ENCODE measurements at places on chromosomes 13 and 19.

- no peak for DNase-seq
These were observed 130.4 kb downstream of the DPF1 start for GRCh38 chr19:38093587-38093986.

DNA sequence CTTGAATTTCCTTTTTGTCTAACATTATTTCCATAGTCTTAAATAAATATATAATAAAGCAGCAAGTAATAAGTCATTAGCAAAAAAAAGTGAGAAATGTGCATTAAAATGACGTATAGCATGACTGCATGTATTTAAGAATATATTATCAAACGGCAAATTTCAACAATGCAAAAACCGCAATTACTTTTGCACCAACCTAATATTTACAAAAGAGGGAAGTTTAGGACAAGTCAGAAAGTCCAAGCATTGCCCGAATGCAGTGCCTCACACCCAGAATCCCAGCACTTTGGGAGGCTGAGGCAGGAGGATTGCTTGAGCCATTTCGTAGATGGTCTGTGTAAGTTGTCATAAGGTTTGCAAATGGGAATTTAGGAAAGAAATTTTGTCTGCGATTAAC, 10.2 kb upstream of the NAXD start:
- no peak for DNase-seq

GRCh38 chr19:2484178-2484937, 8.4 kb downstream of the GADD45B start:
- no peak for DNase-seq

DNA sequence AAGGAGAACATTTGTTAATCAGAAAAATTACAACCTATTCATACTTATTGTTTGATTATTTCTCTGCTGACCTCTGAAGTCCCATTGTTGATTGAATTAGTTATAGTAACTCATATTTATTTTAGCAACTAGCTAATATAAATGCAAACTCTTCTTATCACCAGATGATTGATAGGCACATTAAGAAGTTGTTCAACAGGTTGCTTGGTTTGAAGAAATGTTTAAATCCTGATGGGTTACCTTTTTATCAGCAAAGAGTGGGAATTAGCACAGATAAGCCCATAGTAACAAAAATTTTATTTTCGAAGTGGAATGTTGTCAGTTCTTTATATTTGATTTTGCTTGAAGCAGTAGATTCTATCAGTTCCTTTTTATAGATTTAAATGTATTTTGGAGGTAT, 44.4 kb downstream of the KLF5 start:
- DNase-seq = no peak

- DNase-seq = no peak
These were observed 58.5 kb downstream of the SPATA13 start for GRCh38 chr13:24218977-24219376.

- peak; percentile 24 for DNase-seq
These were observed 11.2 kb downstream of the SLC1A5 start for GRCh38 chr19:46776927-46777911.

- DNase-seq = no peak
These were observed 5.2 kb downstream of the KLK13 start for GRCh38 chr19:51059715-51060114.

DNA sequence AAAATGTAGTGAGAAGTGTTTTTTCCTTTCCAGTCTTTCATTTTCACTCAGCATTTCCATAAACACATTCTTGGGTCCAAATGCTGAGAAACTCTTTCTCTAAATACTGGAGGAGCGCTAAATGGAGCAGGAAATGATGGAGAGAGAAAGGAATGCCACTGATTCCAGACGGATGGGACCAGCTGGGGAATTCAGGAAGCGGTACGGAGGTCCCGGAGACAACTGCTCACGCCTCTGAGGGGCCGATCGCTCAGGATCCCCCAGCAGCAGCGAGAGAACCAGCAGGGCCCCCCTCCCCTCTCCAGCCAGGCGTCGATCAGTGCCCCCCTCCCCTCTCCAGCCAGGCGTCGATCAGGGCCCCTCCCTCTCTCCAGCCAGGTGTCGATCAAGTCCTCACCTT, 13.2 kb downstream of the RASA3 start:
- no peak for DNase-seq

GRCh38 chr13:110334841-110335490, 27.9 kb downstream of the COL4A2 start:
- DNase-seq = no peak

DNA sequence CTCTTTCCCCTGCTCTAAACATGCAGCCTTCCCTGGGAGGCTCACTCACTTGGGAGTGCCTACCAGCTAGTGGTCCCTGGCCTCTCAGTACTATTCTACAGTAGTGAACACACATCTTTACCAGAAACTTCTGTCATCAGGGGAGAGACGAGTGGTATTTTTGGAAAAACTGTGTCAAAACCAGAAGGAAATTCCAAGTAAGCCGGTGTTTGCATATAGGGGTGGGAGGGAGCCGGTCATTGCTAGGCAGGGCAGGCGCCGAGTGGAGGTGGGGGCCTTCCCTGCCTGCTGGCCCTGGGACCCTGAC, 7.0 kb downstream of the RPS9 start:
- DNase-seq = no peak

- no peak for DNase-seq
These were observed 62.6 kb downstream of the LACC1 start for GRCh38 chr13:43942286-43942685.

DNA sequence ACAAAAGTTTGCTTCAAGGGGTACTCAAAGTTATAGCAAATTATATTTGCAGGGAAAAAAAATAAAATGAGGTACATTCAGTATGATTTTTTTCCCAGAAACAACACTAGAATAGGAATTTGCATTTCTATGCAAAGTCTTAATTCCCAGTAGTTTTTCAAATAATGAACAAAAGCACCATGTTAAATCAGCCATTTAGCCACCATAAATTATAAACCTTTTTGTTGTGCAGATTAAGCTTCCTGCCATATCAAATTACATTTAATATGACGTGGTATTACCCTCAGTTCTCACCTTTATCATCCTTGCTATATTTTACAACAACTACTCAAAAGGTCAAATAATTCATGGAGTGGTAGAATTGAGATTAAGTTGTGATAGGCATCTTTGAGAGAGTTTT, 136.6 kb upstream of the FRY start:
- DNase-seq = no peak

GRCh38 chr19:6797646-6798045, 25.1 kb downstream of the VAV1 start:
- DNase-seq = no peak

GRCh38 chr13:46577696-46578589, 25.0 kb downstream of the LRCH1 start:
- no peak for DNase-seq

DNA sequence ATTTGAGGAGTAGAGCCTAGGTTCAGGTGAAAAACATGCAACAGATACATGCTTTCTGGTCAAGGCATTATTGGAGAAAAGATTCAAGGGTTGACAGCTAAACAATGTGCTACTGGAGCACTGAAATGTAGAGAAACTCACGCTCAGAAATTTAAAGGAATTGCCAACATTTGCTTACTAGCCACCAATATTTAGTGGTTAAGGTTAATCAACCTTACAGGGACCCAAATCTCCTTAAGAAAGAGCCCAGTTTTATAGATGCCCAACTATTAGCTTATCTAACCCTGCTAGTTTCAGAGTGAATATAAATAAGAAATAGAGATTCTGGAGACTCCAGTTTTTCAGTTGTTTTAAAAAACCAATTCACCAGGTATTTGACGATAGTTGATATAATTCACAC, 203.6 kb downstream of the DACH1 start:
- DNase-seq = no peak

- no peak for DNase-seq
These were observed 34.8 kb downstream of the IL12RB1 start for GRCh38 chr19:18051887-18052286.

DNA sequence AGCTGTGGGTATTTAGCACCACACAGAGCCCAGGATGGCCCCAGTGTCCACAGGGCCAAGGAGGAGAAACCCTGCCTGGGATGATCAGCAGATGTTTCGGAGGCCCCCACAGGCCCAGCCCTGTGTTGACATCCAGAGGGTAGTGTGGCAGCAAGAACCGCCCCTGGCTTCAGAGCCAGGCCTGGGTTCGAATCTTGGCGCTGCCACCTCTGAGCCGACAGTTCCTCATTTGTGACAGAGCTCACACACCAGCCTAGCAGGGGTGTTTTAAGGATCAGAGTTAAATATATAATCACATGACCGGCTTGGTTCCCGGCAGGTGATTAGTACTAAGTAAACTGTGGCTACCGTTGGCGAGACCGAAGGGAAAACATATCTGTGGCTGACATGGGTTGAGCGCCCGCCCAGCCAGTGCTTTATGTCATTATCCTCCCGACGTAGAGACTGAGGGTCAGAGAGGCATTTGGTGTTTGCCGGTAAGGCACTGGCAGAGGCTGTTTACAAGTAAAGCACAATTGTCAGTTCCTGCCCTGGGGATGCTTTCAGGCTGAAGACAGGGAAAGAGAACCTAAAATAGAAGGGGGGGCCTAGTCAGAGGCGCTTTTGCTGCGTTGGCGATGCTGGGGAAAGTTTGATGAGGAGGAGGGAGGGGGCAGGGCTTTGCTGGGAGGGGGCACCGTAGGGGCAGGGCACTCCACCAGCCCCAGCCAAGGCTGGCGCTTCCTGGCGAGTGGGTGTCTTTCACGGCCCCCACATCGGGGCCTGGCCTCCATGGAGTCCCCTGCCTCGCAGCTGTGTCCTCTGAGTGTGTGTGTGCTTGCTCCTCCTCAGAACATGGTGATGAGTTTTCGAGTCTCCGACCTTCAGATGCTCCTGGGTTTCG, 4.8 kb downstream of the PIAS4 start:
- DNase-seq = no peak

GRCh38 chr19:15249972-15250639, 17.9 kb upstream of the EPHX3 start:
- no peak for DNase-seq

- DNase-seq = no peak
These were observed 48.8 kb upstream of the INTS6 start for GRCh38 chr13:51501592-51502152.

- DNase-seq = peak; percentile 71
These were observed 97.3 kb downstream of the AKAP11 start for GRCh38 chr13:42369071-42369797.

GRCh38 chr19:1457031-1457739, 7.3 kb downstream of the APC2 start:
- DNase-seq = no peak

GRCh38 chr19:42270346-42271044, 1.4 kb downstream of the CIC start:
- DNase-seq = peak; percentile 80

DNA sequence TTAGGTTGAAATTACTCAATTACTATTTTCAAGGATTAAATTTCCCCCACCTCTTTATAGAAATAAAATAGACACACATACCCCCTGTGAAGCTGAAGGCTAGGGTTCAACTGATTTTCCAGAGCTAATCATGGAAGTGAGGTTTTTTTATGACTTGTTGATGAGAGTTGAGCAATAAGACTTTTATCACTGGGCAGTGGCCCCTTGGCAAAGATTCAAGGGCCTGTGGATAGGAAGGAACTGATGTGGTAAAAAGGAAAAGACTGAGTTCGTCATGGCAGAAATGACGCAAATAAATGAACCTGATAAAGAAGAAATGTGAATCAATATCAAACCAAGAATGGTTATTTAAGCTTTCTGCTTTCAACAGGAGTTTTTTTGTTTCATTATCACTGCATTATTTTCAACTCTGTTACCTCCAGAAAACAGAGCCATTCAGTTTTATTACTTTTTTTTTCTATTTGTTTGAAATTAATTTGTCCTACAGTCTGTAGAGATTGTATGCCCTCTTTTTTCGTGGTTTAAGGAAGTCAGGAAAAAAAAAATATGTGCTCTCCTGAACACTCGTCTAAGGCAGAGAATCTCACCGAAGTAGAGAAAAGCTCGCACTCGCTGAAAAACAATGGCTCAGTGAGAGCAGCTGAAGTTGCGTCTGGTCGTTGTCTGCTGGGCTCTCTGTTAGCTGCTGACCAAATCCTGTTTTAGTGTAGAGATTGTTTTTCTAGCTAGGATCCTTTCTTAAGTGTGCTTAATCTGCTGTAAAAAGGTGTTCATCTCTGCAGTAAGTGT, 38.9 kb downstream of the STOML3 start:
- DNase-seq = peak; percentile 3

- DNase-seq = peak; percentile 70
These were observed 6.3 kb downstream of the ERICH4 start for GRCh38 chr19:41449079-41449864.

DNA sequence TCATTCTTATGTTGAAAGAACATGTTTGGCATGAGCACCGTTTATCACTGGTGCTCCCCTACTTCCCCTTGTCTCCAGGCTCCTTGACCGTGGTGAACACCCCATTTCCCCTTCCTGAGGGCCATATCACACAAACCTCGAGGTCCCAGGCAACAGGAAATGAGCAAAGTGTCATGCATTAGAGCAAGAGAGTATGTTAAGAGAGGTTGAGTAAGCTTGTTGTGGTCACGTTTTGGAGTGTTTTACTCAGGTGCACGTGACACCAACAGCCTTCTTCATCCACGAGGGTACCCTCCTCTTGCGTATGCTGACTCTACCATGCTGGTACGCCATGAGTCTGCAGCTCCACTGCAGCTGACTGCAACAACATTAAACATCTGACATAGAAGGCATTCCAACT, 482.2 kb upstream of the NBEA start:
- DNase-seq = no peak

DNA sequence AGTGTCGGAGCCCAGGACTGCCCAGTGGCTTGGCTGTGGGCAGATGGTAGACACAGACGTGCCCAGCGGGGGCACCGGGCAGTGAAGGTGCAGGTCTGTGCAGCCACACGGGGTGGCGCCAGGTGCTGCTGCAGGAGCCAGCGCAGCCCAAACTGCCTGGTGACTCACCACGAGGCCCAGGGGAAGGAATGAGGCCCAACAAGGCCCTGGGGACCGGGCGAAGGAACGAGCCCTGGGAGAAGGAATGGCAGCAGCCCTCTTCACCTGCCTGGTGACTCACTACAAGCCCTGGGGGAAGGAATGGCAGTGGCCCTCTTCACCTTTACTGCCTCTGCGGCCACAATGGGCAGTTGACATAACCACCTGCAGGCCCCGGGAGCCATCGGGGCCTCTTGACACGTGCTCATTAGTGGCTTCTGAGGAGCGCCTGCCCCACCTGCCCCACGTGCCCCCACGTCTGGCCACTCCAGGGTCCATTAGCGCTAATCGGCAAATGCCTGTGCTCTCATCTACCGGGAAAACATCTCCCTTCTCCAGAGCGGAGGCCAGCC, 9.3 kb downstream of the MED16 start:
- no peak for DNase-seq

- DNase-seq = no peak
These were observed 14.9 kb downstream of the EPS8L1 start for GRCh38 chr19:55090564-55090963.

GRCh38 chr13:26957182-26957581, 196.6 kb upstream of the GPR12 start:
- DNase-seq = no peak

GRCh38 chr19:12984143-12984627, 11.1 kb upstream of the NFIX start:
- no peak for DNase-seq

- no peak for DNase-seq
These were observed 30.4 kb upstream of the FARP1 start for GRCh38 chr13:98112456-98112855.

- DNase-seq = peak; percentile 96
These were observed 68.4 kb upstream of the TM9SF2 start for GRCh38 chr13:99432609-99433542.

GRCh38 chr19:56066152-56067023, 54.7 kb downstream of the ZNF787 start:
- peak; percentile 56 for DNase-seq

- DNase-seq = no peak
These were observed 51.7 kb upstream of the ZNF536 start for GRCh38 chr19:30320466-30320865.

All from stimulated activated CD4-positive, alpha-beta T cell treated with anti-CD3 and anti-CD28 coated beads, Interleukin-1b, Interleukin-23, amount 100 ng/mL, for 48 hours (primary cell).